Activated CD8-positive, alpha-beta memory T cell treated with anti-CD3 and anti-CD28 coated beads for 36 hours (primary cell): ENCODE measurements at places on chromosomes 4 and X. TPM values are rescaled to one million over a fixed set of nuclear protein-coding genes. Genes with fewer than 3 reads are reported as not detected.

OTC gene
- not detected for total RNA-seq

TSPAN6 gene
- total RNA-seq = 0.36 TPM

CXCL3 gene
- not detected for total RNA-seq

SPIN2A gene
- 0.34 TPM for total RNA-seq

PHKA2 gene
- total RNA-seq = 18.0 TPM

BST1 gene
- 0.44 TPM for total RNA-seq

ANXA10 gene
- not detected for total RNA-seq

ABCD1 gene
- total RNA-seq = 3.5 TPM

IGFBP7 gene
- not detected for total RNA-seq

WWC2 gene
- total RNA-seq = 1.5 TPM

DMRTC1 gene
- not detected for total RNA-seq

TACR3 gene
- total RNA-seq = not detected

HTN1 gene
- not detected for total RNA-seq

TMEM33 gene
- total RNA-seq = 94.2 TPM

SLC6A14 gene
- not detected for total RNA-seq

SORBS2 gene
- not detected for total RNA-seq

ADH7 gene
- not detected for total RNA-seq

CCDC160 gene
- not detected for total RNA-seq

MBNL3 gene
- 24.9 TPM for total RNA-seq

ANK2 gene
- 0.63 TPM for total RNA-seq

CNGA2 gene
- total RNA-seq = not detected

SOD3 gene
- not detected for total RNA-seq
